Activated B cell treated with CpG ODN at 0.5 μM for 24 hours (primary cell): ENCODE measurements at places on chromosomes 13 and 19. TPM values are rescaled to one million over a fixed set of nuclear protein-coding genes. Genes with fewer than 3 reads are reported as not detected.

Gene LGALS16
- total RNA-seq, result not detected in 2 replicates

Gene LYPD3
- total RNA-seq, result 0.24 TPM in 1 of 2 replicates, not detected in the other

Gene CGB5
- total RNA-seq, result not detected in 2 replicates

Gene ZNF723
- not detected in 2 replicates for total RNA-seq

Gene SIGLEC12
- total RNA-seq, result not detected in 2 replicates

GRCh38 chr13:43911871-43912270 lies 32.2 kb downstream of the LACC1 start:
- no peak for DNase-seq

DNA sequence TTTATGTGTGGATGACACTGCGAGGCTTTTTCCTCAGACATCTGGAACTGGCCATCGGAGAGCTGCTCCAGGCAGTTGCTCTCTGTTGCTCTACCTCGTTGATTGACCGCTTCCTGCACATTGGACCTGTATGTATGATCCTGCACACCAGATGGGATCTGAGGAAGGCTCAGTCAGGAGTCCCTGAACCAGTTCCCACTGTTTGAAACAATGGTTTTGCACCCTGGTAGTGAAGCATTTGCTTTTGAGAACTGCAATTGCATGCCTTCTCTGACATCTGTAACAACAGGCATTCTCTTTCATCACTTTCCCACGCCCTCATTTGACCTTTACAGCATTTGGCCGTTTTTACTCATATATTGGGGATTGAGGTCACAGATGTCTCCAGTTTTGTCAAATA lies 61.1 kb upstream of the NPAS1 start:
- no peak for DNase-seq

GRCh38 chr19:42267644-42268141 lies 1.4 kb upstream of the CIC start:
- DNase-seq, result no peak

- no peak for DNase-seq
Observed at GRCh38 chr19:16064209-16064889, 11.9 kb upstream of the TPM4 start.

DNA sequence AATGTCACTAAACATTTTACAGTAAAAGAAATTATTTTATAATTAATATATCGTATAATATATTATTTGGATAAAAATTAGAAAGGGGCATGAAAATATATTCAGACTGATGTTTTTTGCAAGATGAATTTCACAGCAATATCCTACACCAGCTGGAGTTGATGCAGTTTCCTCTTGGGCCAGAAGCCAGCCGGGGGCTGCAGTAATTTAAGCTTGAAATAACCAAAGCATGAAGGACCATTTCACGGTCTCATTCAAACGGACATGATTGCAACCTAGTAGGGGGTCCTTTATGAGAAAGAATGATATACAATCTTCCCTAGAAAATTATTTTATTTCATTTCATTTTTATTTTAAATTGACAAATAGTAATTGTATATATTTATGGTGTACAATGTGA lies 797.2 kb upstream of the PCDH9 start:
- no peak for DNase-seq

- no peak for DNase-seq
Observed at GRCh38 chr13:93001866-93002461, 224.6 kb upstream of the GPC6 start.

GRCh38 chr19:48493718-48494401 lies 17.8 kb downstream of the LMTK3 start:
- no peak for DNase-seq
